Kidney (tissue), 22 donors: ENCODE measurements at places on chromosomes 1 and 21. TPM values are rescaled to one million over a fixed set of nuclear protein-coding genes. Genes with fewer than 3 reads are reported as not detected.

GRCh38 chr1:156884560-156885184, 8.8 kb upstream of the PEAR1 start:
- H3K4me1 ChIP-seq, result no peaks in the 10 kb centered on the region
- H3K27me3 ChIP-seq, result no peaks in the 10 kb centered on the region
- no peak overlapping the region for H3K27ac ChIP-seq
- no peaks in the 10 kb centered on the region for H3K36me3 ChIP-seq

The IQGAP3 gene
- polyA plus RNA-seq, result 0.13 TPM

- DNase-seq, result no peak
- H3K36me3 ChIP-seq, result peaks cover 25% of the 10 kb centered on the region
- H3K27me3 ChIP-seq, result no peaks in the 10 kb centered on the region
- H3K4me1 ChIP-seq, result no peaks in the 10 kb centered on the region
Measured at GRCh38 chr1:201968202-201968925, 13.1 kb downstream of the TIMM17A start.

GRCh38 chr1:214318356-214318755, 37.4 kb downstream of the SMYD2 start:
- H3K4me1 ChIP-seq, result no peaks in the 10 kb centered on the region
- no peaks in the 10 kb centered on the region for H3K27me3 ChIP-seq
- no peak overlapping the region for H3K4me3 ChIP-seq
- H3K27ac ChIP-seq, result no peak overlapping the region

- H3K27ac ChIP-seq, result no peak overlapping the region
- H3K4me1 ChIP-seq, result no peaks in the 10 kb centered on the region
- DNase-seq, result no peak
- H3K27me3 ChIP-seq, result no peaks in the 10 kb centered on the region
Measured at GRCh38 chr1:20602851-20603450, 14.1 kb downstream of the CDA start.

GRCh38 chr1:233905416-233906051, 1.1 kb downstream of the SLC35F3 start:
- H3K27me3 ChIP-seq, result peaks cover 21% of the 10 kb centered on the region
- H3K4me1 ChIP-seq, result no peaks in the 10 kb centered on the region
- peak; percentile 16 for DNase-seq
- no peak overlapping the region for H3K27ac ChIP-seq

DNA sequence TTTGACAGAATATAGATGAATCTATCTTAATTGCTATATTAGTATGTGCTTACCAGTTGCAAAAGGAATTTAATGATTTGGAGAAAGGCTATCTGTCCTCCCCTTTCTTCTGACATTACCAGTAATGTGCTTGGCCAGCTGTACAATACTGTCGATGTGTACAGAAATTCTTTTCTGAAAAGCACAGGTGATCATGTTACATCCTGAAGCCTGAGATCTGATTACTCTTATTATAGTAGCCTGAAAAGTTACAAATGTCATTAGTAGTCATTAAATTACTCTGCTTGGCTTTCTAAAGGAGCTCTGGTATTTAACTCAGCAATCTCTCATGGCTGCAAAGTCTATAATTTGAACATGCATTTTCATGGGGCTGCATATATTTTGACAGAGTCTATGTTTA, 209.8 kb downstream of the PTPRC start:
- no peaks in the 10 kb centered on the region for H3K27me3 ChIP-seq
- DNase-seq, result peak; percentile 62
- H3K4me1 ChIP-seq, result no peaks in the 10 kb centered on the region
- no peak overlapping the region for H3K4me3 ChIP-seq
- H3K27ac ChIP-seq, result no peak overlapping the region

DNA sequence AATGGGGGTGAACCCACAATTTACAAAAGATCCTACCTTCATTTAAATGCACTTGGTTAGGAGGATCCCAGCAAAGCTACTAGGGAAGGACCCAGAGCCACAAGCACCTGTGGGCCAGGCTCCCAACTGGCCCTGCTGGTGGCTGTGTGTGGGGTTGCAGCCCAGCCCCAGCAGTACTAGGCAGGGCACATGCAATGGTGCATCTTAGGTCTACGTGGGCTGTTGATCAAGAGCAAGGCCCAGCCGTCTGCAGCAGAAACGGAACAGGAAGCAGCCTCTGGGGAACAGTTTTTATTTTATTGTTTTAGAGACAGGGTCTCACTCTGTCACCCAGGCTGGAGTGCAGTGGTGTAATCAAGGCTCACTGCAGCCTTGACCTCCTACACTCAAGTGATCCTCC, 134.1 kb upstream of the RAB4A start:
- H3K4me3 ChIP-seq, result no peak overlapping the region
- no peak for DNase-seq
- H3K36me3 ChIP-seq, result no peaks in the 10 kb centered on the region
- no peak overlapping the region for H3K27ac ChIP-seq
- H3K4me1 ChIP-seq, result no peaks in the 10 kb centered on the region

DNA sequence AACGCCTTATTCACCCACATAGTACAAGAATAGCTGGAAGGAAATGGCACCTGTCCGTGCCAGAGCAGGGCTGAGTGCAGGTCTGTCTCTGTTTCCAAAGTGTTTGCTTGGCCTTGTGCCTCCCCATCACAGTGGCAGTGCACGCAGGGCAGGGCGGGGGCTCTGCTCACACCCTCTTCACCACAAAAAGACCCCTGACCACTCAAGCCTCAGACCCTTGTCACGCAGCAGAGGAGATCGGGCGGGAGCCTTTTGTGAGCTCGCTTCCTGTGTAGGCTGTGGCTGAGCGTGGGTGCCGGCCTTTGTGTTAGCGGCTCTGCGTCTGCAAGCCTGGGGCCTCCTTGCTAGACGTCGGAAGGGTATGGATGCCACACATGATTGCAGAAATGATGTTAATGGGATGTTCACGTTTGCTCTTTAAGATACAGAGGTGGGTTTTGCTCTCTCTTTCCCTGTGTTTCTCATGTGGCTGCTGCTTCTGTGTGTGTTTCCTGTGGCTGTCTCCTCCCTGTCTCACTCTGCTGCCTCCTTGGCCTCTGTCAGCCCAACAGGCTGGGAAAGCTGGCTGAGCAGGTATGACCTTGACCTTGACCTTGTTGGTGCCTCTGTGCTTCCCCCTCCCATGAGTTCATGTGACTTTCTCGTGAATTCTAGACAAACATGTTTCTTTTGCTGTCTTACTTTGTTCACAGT, 45.4 kb downstream of the S100B start:
- DNase-seq, result no peak
- H3K27ac ChIP-seq, result no peak overlapping the region
- H3K27me3 ChIP-seq, result no peaks in the 10 kb centered on the region
- no peak overlapping the region for H3K4me3 ChIP-seq
- no peaks in the 10 kb centered on the region for H3K4me1 ChIP-seq

- no peak overlapping the region for H3K27ac ChIP-seq
- no peak for DNase-seq
- H3K36me3 ChIP-seq, result no peaks in the 10 kb centered on the region
Measured at GRCh38 chr1:53394306-53394705, 64.9 kb upstream of the DMRTB1 start.

The RHOU gene
- 4.7 TPM for polyA plus RNA-seq

DNA sequence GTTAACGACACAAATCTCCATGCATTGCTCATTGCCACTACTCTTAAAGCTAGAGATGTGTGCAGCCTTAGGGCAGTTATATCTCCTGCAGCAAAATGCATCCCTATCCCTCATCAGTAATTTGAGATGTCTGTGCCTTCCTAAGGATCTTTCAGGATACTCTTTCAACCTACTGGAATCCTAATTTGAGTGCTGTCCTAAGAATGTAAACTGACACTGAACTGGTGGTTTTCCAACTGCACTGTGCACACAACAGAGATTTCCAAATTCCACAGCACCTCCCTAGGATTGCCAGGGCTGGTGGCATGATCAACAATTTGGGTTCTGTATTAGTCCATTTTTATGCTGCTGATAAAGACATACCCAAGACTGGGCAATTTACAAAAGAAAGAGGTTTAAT, 193.9 kb downstream of the LTN1 start:
- H3K4me1 ChIP-seq, result no peaks in the 10 kb centered on the region
- H3K4me3 ChIP-seq, result no peak overlapping the region
- H3K27ac ChIP-seq, result no peak overlapping the region
- DNase-seq, result no peak
- no peaks in the 10 kb centered on the region for H3K36me3 ChIP-seq

- H3K36me3 ChIP-seq, result no peaks in the 10 kb centered on the region
- peak overlapping the region; percentile 17 for H3K27ac ChIP-seq
- H3K4me3 ChIP-seq, result peak overlapping the region; percentile 95
- H3K27me3 ChIP-seq, result no peaks in the 10 kb centered on the region
- H3K4me1 ChIP-seq, result peaks cover 34% of the 10 kb centered on the region
Measured at GRCh38 chr1:12620488-12620865, 2.5 kb upstream of the DHRS3 start.

DNA sequence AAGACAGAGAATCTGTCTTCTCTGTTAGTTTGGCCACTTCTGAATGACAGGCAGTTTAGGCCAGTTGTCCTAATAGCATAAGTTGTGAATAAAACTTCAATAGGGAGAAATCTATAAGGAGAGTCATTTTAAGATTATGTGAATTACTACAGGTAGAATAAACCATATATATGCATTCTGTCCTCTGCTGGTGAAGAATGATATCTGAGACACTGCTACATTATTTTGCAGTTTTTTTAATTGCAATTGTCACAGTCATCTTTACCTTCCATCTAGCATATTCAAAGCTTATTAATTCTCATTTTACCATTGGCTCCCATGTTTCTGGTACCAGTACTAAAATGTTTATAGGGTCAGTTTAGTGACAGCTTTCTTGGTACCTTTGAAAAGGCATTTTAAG, 519.6 kb upstream of the DEPDC1 start:
- H3K4me1 ChIP-seq, result no peaks in the 10 kb centered on the region
- H3K36me3 ChIP-seq, result no peaks in the 10 kb centered on the region
- H3K27me3 ChIP-seq, result no peaks in the 10 kb centered on the region
- H3K27ac ChIP-seq, result no peak overlapping the region
- no peak for DNase-seq
- no peak overlapping the region for H3K4me3 ChIP-seq

DNA sequence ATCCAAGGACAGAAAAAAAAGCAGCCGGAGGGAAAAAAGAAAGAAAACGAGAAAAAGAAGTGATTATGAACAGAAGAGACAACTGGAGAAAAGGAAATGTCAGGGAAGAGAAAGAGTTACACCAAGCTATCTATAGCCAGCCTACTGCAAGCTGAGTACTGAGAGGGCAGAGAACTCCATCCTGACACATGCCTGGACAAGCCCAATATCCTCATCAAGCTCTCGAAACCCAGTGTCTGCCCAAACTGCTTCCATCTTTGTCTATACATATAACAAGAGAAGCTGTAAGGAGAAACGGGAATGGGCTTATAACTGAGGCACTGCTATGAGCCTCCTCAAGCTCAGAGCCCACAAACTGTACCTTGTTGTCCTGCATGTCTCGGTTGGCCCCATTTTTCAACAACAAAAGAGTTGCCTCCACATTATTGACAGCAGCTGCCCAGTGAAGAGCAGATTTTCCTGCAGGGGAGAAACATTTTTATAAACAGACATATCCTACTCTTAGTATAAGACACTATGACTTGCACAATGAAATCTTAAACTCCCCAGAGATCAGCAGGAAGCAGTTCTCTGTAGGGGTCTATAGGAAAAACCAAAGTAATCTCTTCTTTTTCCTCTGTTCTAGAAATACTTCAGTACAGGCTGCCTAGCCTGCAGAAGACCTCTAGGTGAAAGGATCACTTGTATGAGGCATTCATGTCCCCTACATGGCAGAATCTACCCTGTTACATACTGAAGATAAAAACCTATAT, 21.2 kb upstream of the ADAM30 start:
- no peak overlapping the region for H3K4me3 ChIP-seq
- H3K27ac ChIP-seq, result no peak overlapping the region
- peaks cover 39% of the 10 kb centered on the region for H3K36me3 ChIP-seq
- no peak for DNase-seq
- no peaks in the 10 kb centered on the region for H3K4me1 ChIP-seq
- no peaks in the 10 kb centered on the region for H3K27me3 ChIP-seq

DNA sequence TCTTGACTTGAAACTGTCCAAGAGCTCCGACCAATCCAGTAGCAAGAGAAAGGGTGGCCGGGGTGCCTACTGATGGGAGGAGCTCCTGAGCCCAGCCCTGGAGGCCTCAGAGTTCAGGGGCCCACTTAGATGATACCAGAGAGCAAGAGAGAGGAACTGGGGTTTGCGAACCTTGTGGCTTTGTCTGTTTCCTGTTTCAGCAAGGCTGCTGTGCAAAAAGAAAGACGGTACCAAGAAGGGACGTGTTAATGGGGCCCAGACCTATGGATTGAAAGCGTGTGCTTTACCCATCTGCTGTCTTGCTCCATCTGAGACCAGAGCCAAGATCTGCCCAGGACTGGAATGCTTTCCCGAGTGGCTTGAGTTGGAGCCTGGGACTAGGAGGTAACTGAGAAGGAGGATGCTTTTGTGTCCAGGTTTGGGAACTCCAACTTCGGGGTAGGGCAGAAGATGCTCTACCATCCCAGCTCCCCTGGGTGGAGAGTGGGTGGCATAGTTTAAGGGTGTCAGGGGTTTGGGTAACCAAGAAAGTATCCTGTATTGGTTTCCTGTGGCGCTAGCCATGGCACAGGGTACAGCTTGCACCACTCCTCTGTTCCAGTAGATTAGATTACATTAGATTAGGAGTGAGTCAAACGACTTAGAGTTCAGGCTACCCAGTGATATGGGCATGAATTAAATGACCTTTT, at the start of gene TRAF3IP3:
TRAF3IP3 (plus strand) TSS at position 128 of the 689 bp plus-strand sequence. CDS start 3,987 bp downstream, outside the sequence.
- peak; percentile 74 for DNase-seq
- H3K36me3 ChIP-seq, result no peaks in the 10 kb centered on the region
- H3K4me1 ChIP-seq, result no peaks in the 10 kb centered on the region
- no peaks in the 10 kb centered on the region for H3K27me3 ChIP-seq
- no peak within 1 kb of the TSS for H3K4me3 ChIP-seq

The B3GALT2 gene
- 2.2 TPM for polyA plus RNA-seq

- H3K4me3 ChIP-seq, result no peak overlapping the region
- H3K4me1 ChIP-seq, result peaks cover 2% of the 10 kb centered on the region
- no peaks in the 10 kb centered on the region for H3K27me3 ChIP-seq
- H3K27ac ChIP-seq, result peak overlapping the region; percentile 71
Measured at GRCh38 chr1:94319319-94320102, 82.1 kb upstream of the ARHGAP29 start.

- no peak overlapping the region for H3K4me3 ChIP-seq
- H3K27ac ChIP-seq, result no peak overlapping the region
- no peaks in the 10 kb centered on the region for H3K27me3 ChIP-seq
- no peak for DNase-seq
- H3K36me3 ChIP-seq, result no peaks in the 10 kb centered on the region
Measured at GRCh38 chr1:27951396-27951795, 8.4 kb upstream of the XKR8 start.

DNA sequence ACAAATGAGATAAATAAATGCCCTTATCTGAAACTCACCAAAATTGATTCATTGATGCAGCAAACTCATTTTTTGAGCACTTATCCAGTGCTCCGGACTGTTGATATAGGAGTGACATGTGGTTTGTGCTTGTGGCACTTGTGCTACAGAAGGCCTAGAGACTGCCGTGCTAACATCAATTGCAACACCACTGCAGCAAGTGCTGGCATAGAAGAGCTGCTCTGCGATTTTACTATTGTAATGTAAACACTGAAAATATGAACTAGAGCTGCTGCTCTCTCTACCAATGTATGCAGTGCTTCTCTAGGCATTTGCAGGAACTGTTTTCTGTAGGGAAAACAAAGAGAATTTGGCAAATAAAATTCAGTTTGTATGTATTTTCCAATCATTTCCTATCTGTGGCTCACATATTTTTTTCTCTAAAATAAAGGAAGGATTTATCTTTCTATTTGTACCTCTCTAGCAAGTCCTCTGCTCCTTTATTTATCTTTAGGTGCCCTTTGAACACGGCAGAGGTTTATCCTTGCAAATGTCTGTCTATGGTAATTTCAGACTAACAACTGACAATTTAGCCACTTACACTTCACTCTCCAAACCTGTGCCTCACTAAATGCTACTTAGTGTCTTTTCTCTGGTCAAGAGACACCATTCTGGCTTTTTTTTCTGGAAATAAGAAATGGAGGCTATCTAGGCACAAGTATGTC, 409.5 kb upstream of the ADGRL2 start:
- H3K27me3 ChIP-seq, result no peaks in the 10 kb centered on the region
- H3K27ac ChIP-seq, result no peak overlapping the region
- no peak overlapping the region for H3K4me3 ChIP-seq
